Esophagus squamous epithelium (tissue), 5 donors: ENCODE measurements at places on chromosomes 2 and 18. TPM values are rescaled to one million over a fixed set of nuclear protein-coding genes. Genes with fewer than 3 reads are reported as not detected.

GRCh38 chr18:159037-159652, 788 bp downstream of the USP14 start:
- DNase-seq = no peak

- no peak for DNase-seq
Observed at GRCh38 chr2:197268786-197269584, 41.6 kb downstream of the ANKRD44 start.

DNA sequence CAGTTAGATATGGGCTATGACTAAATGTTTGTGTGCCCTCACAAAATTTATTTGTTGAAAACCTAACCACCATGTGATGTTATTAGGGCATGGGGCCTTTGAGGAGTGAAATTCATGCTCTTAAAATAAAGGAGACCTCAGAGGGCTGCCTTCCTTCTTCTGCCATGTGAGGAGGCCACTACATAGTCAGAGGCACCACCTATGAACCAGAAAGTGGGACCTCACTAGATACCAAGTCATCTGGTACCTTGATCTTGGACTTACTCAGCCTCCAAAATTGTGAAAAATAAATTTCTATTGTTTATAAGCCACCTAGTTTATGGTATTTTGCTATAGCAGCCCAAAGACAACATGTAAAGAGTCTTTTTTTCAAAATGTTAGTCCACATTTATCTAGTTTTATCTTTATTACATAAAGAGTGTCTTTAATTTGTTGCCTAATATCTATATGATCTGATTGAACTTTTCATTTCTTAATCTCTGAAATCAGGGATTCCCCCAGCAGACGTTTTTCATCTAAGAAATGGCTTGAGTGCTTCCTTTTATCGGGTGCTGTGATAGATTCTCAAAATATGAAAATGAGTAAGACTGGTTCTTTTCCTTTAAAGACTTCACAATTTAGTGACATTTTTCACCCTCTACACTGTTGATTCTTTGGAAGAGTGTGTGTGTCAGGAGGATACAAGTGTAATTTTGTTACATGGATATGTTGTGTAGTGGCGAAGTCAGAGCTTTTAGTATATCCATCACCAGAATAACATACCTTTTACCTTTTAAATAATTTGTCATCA, 34.2 kb downstream of the PMS1 start:
- no peak for DNase-seq

Gene MROH2A
- 0.31 TPM for total RNA-seq

Gene AAK1
- total RNA-seq = 33.8 TPM

Gene MYOM1
- 0.23 TPM for total RNA-seq
